ENCODE measurements at places on chromosomes 16 and 17.

DNA sequence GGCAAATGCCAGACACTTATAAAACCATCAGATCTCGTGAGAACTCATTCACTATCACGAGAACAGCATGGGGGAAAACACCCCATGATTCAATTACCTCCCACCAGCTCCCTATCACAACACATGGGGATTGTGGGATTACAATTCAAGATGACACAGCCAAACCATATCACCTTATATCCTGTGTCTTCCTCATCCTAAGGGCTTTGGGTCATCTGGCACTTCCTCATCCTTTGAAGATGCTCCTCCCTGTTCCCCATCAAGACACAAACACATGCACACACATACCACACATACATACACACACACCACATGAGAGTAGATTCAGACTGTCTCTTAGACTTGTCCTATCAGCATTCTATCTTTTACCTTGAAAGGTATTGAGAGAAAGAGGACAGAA is 2.8 kb upstream of the PMFBP1 start:
- no peak for DNase-seq

GRCh38 chr17:82195675-82196672 is 16.7 kb downstream of the CCDC57 start:
- no peak for DNase-seq

DNA sequence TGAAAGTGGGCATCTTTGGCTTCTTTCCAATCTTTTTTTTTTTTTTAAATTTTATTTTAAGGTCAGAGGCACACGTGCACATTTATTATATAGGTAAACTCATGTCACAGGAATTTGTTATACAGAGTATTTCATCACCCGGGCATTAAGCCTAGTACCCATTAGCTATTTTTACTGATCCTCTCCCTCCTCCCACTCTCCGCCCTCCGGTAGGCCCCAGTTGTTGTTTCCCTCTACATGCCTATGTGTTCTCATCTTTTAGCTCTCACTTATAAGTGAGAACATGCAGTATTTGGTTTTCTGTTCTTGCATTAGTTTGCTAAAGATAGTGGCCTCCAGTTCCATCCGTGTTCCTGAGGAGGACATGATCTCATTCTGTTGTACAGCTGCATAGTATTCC is 108.5 kb downstream of the CYB561 start:
- no peak for DNase-seq

- DNase-seq = no peak
These were observed 92.6 kb downstream of the RPTOR start for GRCh38 chr17:80637048-80637781.

- DNase-seq = no peak
These were observed 5.5 kb downstream of the TIMM22 start for GRCh38 chr17:1002412-1002753.

DNA sequence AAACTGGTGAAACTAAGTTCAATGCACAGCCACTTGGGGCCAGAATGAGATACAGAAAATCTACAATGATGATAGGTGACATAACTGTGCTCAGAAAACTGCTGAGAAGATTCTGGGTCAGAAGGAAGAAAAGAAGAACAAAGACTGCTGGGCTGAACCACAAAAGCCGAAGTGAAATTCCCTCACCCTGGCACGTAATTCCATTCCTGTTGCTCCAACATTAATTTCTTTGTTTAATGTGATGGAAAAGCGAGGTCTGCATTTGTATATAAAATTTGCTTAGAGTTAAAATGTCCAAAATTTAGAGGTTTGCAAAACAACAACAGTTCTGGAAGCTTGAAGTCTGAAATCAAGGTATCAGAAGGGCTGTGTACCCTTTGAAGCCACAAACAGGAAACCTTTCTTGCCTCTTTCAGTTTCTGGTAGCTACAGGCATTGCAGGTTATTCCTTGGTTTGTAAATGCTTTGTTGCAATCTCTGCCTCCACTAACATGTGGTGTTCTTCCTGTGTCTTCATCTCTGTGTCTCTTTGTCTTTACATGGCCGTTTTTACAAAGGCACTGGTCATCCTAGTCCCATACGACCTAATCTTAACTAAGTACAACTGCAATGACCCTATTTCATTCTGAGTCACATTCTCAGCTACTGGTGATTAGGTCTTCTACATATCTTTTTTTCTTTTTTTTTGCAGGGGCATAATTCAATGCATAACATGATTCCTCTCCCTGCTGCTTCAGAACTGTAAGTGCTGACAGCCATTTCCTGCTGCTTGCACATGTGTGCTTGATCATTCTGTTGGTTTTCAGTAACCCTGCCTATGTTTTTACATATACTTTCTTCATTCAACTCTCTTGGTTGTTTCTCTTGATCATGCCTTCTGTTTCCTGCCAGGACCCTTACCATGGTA is 603.0 kb upstream of the CDH8 start:
- DNase-seq = peak; percentile 6

- DNase-seq = peak; percentile 45
These were observed 59.0 kb downstream of the TANGO6 start for GRCh38 chr16:68902003-68902968.

GRCh38 chr16:641326-642188 is at the start of gene MCRIP2:
TSS of gene MCRIP2 (plus strand) at chr16:641828. CDS start at chr16:641992, 164 bp downstream.
- DNase-seq = peak; percentile 96

DNA sequence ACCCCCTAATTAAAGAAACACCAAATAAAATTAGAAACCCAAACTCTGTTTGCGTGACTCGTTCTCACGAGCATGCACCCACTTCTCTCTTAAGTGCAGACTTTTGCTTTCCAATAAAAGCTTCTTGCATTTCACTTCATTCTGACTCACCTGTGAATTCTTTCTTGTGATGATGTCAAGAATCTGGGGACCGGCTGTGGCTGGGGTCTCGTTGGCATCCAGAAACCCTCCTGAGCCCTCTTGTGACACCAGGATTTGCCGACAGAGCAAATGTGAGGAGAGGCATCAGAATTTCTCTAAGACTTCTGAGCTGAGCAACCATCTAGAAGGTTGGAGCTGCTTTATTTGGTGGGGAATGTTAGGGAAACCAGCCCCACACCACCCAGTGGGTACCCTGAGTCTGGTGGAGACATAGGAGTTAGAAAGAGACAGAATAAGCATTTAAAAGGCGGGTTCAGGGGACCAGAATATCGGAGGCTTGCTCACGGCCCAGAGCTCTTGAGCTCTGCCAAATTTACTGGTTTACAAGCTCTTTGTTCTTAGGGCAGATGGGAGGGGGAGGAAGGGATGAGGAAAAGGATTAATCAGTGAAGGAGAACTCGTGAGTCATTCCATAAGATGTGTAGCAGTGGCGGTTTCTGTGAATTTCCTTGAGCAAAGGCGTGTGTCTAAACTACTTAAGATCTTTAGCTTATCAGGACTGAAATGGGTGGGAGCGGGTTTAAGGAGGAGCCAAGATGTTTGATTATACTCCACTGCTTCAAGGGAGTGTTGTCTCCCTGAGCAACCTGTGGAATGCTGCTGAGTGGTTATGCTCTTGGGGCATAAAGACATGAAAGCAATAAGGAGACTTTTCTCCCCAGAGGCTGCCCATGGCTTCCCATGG is 24.2 kb upstream of the TMC5 start:
- DNase-seq = no peak

GRCh38 chr17:8455665-8456209 is 20.1 kb downstream of the NDEL1 start:
- no peak for DNase-seq

- no peak for DNase-seq
These were observed 28.8 kb downstream of the ABCC12 start for GRCh38 chr16:48126801-48127644.

DNA sequence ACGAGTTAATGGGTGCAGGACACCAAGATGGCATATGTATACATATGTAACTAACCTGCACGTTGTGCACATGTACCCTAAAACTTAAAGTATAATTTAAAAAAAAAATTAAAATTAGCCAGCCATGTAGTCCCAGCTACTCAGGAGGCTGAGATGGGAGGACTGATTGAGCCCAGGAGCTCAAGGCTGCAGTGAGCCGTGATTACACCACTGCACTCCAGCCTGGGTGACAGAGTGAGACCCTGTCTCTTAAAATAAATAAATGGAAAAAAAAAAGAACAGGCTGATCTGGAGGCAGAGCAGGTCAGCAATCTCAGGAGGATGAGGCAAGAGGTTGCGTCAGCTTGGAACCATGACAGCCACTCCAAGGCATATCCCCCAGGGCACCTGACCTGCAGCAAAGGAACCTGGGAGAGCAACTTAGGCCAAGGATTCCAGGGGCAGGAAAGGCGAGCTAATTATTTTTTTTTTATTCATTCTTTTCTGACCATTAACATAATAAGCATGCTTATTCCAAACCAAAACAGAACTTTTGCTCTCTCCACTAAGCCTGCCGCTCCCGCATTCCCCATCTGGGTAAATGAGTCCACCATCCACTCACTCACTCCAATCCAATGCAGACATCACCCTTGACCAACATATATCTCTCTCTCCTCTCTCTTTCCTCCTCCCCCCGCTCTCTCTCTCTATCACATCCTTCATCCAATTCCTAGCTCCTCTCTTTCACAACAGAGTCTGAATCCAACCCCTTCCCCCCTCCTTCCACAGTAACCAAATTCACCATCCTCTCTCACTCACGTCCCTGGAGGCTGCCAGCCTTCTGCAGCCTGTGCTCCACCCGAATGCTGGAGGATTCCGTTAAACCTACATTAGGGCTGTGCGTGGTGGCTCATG is 47.7 kb downstream of the TK2 start:
- DNase-seq = no peak

DNA sequence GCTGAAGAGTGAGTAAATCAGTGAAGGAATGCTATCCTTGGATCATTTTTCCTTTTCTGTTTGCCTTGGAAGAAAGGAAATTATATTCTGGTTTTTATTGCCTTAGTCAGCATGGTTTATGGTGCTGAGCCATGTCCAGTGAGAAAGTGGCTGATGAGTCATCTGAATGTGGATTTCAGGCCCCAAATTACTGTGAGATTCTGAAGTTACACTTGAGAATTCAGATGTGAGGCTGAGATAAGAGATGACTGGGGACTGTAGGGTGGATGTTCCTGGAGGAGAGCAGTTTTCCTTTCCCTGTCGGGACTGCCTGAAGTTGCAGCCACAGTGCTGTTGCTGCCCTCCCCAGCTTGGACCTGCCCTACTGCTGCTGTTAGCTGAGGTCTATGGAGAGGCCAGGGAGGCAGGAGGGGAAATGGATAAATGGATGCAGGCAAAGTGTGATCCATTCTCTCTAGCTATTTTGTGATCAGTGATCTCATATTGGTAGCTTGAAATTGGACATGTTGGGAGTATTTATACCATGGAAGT is 4.2 kb upstream of the MAP3K14 start:
- peak; percentile 45 for DNase-seq

GRCh38 chr16:5916711-5917191 is 819.2 kb upstream of the EEF2KMT start:
- no peak for DNase-seq

- no peak for DNase-seq
These were observed 36.3 kb downstream of the GLG1 start for GRCh38 chr16:74570412-74571301.

DNA sequence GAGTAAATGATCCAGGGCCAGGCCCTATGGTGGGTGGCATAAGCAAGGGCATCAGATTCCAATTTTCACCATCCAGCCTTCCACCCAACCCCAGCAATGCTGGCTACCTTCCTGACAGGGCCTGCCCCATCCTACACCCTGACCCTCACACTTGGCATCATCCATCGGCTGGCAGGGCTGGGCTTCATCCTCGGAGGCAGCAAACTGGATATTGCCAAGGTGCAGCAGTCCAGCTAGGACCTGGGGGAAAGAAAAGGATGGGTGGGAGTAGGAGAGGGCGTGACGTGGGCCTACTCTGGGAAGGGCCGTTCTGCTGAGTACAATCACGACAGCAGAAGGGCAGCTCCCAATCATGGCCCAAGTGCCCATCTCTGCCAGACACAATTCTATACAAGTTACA is 23.5 kb downstream of the MYO19 start:
- no peak for DNase-seq

DNA sequence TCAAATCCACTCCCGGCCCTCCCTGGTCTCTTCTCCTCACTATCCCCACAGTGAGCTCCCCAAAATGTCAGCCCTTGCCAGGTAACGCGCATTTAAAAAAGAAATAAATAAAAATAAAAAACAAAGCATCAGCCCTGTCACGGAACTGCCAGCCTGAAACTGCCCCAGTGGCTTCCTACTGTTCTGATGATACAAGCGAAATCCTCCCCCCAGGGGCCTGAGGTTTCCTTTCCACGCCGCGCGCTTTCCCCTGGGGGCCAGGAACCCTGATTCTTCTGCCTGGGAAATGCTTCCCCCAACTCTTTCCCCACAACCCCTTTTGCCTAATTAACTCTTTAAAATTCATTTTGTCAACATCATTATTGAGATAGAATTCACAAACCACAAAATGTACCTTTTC is 12.2 kb upstream of the RPH3AL start:
- no peak for DNase-seq

DNA sequence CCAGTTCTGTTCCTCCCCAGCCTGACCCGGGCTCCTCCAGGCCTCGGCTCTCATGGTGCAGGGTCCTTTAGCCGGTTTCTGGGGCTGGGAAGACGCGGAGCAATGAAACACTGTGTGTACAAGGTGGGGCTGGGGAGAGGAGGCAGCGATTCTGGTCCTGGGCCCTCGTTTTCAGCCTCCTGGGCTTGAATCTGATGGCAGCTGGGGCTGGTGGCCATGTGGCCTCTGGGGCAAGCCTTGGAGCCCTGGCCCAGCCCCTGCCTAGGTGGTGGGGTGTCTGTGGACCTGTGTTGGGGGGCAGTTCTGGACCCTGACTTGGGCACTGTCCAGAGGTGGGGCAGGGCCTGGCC is 4.1 kb downstream of the FOXJ1 start:
- no peak for DNase-seq

GRCh38 chr17:45906927-45907622 is 12.7 kb downstream of the MAPT start:
- no peak for DNase-seq
